ENCODE measurements at places on chromosomes 3 and 15. TPM values are rescaled to one million over a fixed set of nuclear protein-coding genes. Genes with fewer than 3 reads are reported as not detected.
A peak's percentile ranks its signal among the peaks of the same experiment; 100 is the strongest.

Gene ULK4
- 10.1 TPM for total RNA-seq

Gene C2CD4A
- total RNA-seq, result 0.28 TPM

DNA sequence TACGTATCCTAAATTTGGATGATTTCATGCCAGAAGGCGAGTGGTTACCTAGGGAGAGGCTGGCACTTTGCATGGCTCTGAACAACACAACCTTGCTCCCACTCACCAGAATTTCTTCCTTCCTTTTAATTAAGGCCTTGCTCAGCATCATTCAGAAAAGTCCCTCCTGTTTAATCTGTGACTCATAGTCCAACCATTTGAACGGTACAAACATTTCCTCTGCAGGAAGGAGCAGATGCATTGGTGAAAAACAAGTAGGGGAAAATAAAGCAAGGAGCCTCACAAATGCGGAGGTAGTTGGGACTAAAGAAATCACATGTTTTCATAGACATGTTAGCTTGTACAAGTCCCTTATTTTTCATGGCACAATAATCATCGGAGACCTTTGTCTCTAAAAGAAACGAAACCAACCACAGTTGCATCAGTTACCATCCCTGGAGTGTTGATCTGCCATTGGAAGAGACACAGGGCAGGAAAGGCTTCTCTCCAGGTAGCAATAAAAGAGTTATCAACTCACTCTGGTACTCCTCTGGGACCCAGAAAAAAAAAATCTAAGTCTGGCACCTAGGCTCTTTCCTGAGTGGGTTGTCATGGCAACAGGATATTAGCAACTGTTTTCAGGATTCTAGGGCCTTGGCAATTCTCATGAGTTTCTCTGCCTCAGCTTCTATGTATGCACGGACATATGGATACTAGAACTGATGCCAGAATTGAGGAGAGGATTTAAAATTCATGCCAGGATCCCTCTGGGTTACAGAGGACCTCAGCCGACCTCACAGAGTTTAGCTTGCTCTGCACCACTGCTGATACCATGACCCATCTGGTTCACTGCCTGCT, 255.4 kb upstream of the ARPP21 start:
- no peak for DNase-seq

Gene PLA1A
- total RNA-seq, result 0.58 TPM

GRCh38 chr3:101898752-101899169, 49.4 kb downstream of the NFKBIZ start:
- DNase-seq, result peak; percentile 10

Gene IGSF11
- total RNA-seq, result 5.9 TPM

All from mucosa of descending colon (tissue), 3 donors.